Uterus (tissue), 4 donors: ENCODE measurements at places on chromosomes 7 and 10. TPM values are rescaled to one million over a fixed set of nuclear protein-coding genes. Genes with fewer than 3 reads are reported as not detected.
A peak's percentile ranks its signal among the peaks of the same experiment; 100 is the strongest.

DNA sequence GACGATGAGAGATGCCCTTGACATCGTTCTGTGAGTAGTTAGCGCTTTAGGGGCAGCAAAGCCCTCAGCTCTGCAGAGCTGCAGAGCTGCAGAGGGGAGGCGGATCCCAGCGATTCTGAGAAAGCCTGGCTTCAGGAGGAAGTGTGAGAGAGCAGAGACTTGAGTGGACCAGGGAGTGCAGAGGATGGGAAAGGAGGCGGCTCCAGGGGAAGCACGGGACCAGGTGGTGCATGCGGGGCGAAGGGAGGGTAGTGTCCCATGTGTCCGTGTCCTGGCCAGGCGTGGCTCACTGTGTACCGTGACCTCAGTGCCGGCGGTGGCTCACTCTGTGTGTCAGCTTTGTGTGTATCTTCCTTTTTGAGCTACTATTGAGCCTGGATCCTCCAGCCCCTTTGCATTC lies 250.8 kb upstream of the PITRM1 start:
- DNase-seq = no peak

NCF1 gene
- total RNA-seq = 0.55 TPM

GRCh38 chr7:92656121-92656520 lies 65.9 kb upstream of the FAM133B start:
- DNase-seq = no peak

DCLRE1A gene
- total RNA-seq = 16.1 TPM

DNA sequence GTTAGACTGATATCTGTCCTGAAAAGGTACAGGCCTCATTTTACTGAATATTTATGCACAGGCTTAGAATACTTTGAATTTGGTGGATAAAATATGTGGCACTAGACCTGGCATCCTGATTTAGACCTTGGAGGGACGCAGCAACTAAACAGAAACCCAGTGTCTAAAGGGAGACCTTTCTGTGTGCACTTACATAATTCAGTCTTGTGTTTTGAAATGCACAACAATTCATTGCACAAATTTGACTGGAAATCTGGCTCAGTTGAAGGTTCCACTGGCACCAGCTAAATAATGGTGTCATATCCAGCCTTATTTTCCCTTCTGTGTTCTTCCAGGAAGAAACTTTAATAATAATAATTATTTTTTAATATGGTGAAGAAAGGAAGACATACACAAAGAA lies 142.1 kb downstream of the SND1 start:
- DNase-seq = no peak

DNA sequence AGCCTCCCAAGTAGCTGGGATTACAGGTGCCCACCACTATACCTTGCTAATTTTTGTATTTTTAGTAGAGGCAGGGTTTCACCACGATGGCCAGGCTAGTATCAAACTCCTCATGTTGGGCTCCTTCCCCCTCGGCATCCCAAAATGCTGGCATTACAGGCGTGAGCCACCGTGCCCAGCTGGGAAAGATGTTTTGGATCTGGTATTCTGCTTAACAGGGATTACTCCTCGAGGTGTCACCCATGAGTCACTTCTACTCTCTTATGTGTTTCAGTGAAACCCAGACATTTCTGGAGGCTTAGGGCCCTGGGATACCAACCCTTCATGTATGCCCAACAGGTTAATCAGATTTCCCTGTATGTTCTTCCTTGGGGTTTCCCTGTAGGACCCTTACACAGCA lies 11.8 kb upstream of the OPN4 start:
- no peak for DNase-seq

- DNase-seq = no peak
Measured at GRCh38 chr7:80642871-80643270, 4.4 kb downstream of the CD36 start.

GPR158 gene
- not detected for total RNA-seq

- DNase-seq = no peak
Measured at GRCh38 chr10:88874281-88874680, 5.8 kb upstream of the STAMBPL1 start.

PRSS1 gene
- total RNA-seq = 1.0 TPM

- DNase-seq = peak; percentile 56
Measured at GRCh38 chr10:43137717-43138020, 576 bp upstream of the CSGALNACT2 start.

DOCK1 gene
- 15.6 TPM for total RNA-seq

C10orf143 gene
- not detected for total RNA-seq

GRCh38 chr7:99679032-99679399 lies 780 bp downstream of the CYP3A5 start:
- no peak for DNase-seq

GRCh38 chr10:74967911-74968666 lies 141.7 kb downstream of the KAT6B start:
- DNase-seq = no peak

GRCh38 chr10:130138479-130138866 lies 2.3 kb downstream of the GLRX3 start:
- DNase-seq = no peak

GRCh38 chr10:79026341-79026761 lies 42.4 kb upstream of the ZMIZ1 start:
- no peak for DNase-seq

- DNase-seq = no peak
Measured at GRCh38 chr10:48807791-48808470, 123.3 kb downstream of the WDFY4 start.

DNA sequence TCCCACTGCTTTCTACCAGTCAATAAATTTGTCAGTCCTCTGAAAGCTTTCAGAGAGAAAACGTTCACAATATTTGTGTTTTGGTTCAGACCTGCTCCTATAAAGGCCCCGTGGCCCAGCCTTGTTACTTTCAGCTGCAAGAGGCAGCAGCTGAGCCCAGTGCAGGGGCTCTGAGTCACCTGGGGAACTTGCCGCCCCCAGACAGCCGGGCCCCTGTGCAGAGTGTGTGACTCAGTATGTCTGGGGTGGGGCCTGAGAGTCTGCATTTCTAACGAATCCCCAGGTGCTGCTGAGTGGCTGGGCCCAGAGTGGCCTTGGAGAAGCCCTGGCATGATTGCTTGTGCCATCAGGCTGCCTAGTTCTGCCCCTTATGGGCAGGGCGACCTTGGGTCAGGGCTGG lies 303.5 kb downstream of the PAXIP1 start:
- no peak for DNase-seq

- no peak for DNase-seq
Measured at GRCh38 chr7:90655566-90655965, 59.4 kb downstream of the CDK14 start.

BLNK gene
- total RNA-seq = 1.8 TPM

DNA sequence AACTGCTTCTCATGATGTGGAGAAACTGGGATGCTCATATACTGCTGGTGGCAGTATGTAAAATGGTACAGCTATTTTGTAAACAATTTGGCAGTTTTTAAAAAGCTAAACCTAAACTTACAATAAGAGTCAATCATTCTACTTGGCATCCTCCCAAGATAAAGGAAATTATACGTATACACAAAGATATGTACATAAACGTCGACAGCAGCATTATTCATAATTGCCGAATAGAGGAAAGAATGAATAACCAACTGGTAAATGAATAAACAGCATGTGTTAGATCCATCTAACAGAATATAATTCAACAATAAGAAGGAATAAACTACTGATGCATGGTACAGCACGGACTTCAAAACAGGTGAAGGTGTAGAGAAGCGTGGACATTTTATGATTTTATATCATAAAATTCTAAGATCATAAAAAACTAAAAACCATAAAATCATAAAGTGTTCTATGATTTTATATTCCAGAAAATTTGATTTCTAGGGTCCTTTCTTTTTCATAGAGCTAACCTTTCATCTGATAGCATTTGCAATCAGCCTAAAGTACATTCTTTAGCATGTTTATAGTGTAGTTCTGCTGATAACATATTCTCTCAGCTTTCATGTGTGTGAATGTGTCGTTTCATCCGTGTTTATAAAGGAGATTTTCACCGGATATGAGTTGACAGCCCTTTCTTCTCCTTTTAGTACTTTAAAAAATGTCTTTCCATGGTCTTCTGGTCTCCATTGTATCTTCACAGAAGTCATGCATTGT lies 261.5 kb downstream of the DIP2C start:
- no peak for DNase-seq

GLI3 gene
- total RNA-seq = 16.5 TPM

LRRC17 gene
- 7.7 TPM for total RNA-seq

GRCh38 chr7:29341156-29341555 lies 146.6 kb downstream of the CHN2 start:
- no peak for DNase-seq

CCDC3 gene
- total RNA-seq = 40.6 TPM

DNA sequence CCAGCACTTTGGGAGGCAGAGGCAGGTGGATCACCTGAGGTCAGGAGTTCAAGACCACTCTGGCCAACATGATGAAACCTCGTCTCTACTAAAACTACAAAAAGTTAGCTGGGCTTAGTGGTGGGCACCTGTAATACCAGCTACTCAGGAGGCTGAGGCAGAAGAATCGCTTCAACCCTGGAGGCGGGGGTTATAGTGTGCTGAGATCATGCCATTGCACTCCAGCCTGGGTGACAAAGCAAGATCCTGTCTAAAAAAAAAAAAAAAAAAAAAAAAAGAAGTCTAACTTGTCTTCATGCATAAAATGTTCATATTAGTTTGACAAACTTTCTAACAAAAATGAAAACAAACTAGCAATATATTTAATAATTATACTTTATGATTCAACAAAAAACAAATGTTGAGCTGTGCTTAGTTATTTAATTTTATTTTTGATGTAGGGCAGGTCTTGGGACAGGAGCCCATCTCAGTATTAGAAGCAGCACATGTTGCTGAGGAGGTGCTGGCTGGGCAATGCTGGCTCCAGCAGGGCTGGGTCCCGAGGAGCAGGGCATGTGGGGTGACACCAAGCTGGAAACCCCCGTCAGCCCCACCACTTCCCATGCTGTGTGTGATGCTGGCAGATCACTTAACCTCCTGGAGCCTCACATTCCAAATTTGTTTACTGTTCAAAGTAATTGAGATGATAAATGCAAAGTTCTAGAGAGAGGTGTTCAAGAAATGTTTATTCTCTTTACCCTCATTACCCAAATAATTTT lies 335.3 kb upstream of the KLF6 start:
- no peak for DNase-seq

DNA sequence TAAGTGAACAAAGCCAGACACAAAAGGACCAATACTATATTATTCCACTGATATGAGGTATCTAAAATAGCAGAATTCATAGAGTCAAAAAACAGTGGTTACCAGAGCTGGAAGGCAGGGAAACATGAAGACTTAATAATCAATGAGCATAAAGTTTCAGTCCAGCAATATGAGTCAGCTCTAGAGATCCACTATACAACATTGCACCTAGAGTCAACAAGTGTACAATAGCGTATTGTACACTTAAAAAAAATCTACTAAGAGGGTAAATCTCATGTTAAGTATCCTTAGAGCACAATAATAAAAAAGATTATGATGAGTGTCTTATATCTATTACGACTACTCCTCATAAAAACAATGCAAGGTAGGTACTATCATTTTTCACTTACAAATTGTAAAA lies 36.1 kb downstream of the C10orf90 start:
- no peak for DNase-seq

NYAP1 gene
- 0.51 TPM for total RNA-seq

- DNase-seq = no peak
Measured at GRCh38 chr7:44735403-44736165, 13.1 kb upstream of the ZMIZ2 start.

ZSCAN25 gene
- total RNA-seq = 6.8 TPM

DNA sequence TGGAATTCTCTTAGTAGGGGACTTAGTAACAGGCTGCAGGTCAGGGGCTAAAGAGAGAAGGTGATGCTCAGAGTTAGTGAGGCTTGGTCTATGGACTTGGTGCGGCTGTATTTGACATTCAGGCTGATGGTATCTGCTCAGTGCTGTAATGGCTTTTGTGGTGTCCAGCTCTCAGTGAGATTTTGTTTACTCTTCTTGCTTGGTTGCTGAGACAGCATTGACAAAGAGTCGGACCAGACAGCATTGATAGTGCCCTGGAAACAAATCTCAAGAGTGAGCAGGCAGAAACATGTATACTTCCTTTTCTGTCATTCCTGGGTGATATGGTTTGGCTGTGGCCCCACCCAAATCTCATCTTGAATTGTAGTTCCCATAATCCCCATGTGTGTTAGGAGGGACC lies 202.0 kb downstream of the STK31 start:
- no peak for DNase-seq

- DNase-seq = peak; percentile 25
Measured at GRCh38 chr7:140810830-140811556, 113.7 kb downstream of the BRAF start.

EGR2 gene
- total RNA-seq = not detected

SPOCK2 gene
- 1.8 TPM for total RNA-seq

AHR gene
- 89.7 TPM for total RNA-seq

DNA sequence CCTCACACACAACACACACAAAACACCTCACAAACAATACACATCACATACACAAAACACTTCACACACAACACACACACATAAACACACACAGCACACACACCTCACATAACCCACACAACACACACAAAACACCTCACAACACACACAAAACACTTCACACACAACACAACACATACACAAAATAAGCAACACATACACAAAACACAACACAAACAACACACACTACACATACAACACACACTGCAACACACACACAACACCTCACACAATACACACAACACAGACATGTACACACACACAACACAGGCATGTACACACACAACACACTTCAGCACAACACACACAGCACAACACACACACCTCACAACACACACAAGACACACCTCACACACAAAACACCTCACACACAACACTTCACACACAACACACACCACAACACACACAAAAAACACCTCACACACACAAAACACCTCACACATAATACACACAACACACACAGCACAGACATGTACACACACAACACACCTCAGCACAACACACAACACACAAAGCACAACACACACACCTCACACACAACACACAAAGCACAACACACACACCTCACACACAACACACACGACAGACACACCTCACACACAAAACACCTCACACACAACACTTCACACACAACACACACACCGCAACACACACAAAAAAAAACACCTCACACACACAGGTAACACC lies 107.5 kb downstream of the TNS3 start:
- no peak for DNase-seq

OIT3 gene
- total RNA-seq = not detected

- no peak for DNase-seq
Measured at GRCh38 chr10:5817322-5818047, 4.3 kb upstream of the GDI2 start.

TAS2R5 gene
- total RNA-seq = 1.8 TPM

GRCh38 chr10:127968659-127969058 lies 61.8 kb downstream of the PTPRE start:
- DNase-seq = no peak

- DNase-seq = no peak
Measured at GRCh38 chr10:8060010-8060703, 5.7 kb downstream of the GATA3 start.
